ENCODE measurements at places on chromosomes 4 and X.
A peak's percentile ranks its signal among the peaks of the same experiment; 100 is the strongest.

DNA sequence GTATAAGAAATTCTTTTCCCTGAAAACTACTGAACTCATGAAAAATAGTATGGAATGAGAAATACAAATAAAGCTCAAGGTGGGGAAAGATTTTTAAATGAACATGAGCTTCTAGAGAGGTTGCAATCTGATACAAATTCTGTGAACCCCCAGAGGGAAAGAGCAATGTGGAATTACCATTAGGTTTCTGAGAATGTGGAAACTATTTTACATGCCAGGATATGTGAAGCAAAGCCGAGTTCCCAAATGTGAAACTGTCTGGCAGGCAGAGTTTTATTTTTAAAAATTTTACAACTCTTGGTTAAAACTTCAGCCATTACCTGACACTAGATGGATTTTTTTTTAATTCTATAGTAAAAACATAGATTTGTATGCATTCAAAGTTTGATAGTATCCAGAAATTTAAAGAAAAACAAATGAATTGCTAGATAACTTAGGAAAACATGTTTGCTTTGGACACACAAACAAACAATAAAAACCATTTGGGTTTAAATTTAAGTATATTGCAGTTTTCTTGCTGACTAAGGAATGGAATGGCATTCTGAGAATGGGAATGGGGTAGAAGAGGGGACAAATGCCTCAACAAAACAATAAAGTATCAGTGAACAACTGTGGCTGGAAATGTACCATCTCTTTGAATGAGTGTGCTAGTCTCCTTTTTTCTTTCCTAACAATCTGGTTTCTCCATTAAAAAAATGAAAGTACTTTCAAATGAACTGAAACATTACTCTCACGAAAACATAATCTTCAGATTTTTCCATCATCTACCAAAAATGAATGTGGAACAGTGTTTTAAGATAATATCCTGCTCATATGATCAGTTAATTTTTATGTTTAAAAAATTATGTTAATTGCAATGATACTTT lies 99.6 kb downstream of the PCDH18 start:
- no peak for DNase-seq

- DNase-seq = no peak
Measured at GRCh38 chrX:46444011-46444410, 101.2 kb downstream of the ZNF674 start.

DNA sequence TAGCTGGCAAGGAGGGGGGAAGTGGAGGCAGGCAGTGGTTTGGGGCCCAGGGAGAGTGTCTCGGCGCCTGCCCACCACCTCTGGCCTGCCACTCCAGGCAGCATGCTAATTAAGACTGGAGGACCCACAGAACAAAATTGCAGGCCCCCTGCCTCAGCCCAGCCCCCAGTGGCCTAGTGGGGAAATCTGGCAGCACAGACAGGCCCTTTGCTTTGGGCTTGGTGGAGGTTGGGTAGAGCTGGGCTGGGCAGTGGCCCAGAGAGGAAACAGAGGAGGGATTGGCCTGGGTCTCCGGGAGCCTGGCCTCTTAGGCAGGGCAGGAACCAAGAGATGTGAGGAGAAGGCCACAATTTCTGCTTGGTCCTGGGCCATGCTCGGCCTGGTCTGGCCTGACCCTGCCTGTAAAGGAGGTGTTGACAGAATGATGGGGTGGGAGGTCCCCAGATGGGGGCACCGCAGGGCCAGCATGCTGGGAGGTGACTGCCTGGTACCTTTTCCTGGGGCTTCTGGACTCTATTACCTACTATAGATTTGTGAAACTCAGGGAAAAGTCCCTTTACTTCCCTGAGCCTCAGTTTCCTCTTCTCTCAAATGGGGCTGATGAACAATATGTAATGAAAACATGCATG lies 92.4 kb upstream of the PJA1 start:
- no peak for DNase-seq

DNA sequence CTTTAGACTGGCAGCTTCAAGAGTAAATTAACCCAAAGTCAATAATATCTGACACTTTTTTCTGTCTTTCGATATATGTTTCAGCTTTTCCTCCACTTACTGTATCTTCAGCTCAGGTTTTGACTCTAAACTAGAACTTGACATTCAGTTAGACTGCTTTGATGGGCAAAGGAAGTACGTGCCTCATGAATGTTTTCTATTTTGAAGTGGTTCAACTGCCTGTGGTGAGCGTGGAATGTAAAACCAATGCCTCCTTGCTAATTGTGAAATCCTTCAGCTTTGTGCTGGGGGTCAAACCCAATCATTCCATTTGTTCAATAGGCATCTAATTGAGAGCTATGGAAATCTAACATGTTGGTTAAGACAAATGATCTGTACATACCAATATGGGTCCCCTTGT lies 857.0 kb upstream of the HTR2C start:
- DNase-seq = no peak

- DNase-seq = peak; percentile 35
Measured at GRCh38 chrX:93874554-93874953, 200.5 kb downstream of the FAM133A start.

- peak; percentile 89 for DNase-seq
Measured at GRCh38 chr4:147799986-147800555, 68.2 kb downstream of the ARHGAP10 start.

DNA sequence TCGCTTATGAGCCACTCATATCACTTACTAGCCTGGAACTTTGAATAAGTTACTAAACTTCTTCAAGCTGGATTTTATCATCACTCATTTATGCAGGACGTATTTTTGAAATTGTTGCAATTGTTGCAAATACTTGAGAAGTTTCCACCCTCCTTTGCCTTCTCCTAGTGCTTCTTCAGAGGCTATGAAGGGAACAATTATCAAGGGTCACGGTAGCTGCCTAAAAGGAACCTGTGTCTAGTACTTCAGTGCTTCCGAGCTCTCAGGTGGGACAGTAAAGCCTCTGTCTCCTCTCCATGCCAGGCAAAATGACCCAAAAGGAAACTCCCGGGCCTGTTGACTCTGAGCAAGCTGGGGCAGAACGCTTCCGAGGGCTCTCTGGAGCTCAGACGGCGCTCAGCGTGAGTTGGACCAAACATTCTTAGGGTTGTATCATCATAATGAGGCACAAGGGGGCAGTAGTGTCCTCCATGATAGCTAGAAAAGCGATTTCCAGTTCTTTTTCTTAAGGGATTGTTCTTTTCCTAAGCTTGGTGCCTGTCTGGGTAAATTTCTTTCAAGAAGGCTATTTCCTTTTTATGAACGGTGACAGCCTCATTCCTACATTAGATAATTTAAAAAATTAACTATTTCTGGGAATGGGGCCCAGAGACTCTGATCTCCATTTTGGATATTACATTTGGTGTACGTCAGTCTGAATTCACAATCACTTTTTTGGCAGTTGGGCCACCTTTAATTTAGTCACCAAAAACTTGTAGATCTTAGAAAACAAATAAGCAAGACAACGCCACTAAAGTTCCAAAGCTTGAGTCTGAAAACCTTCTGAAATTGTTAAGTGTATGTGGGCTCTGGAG lies 73.1 kb downstream of the PACRGL start:
- peak; percentile 43 for DNase-seq

GRCh38 chrX:134161162-134161561 lies 75.8 kb upstream of the CCDC160 start:
- DNase-seq = no peak

GRCh38 chr4:18297684-18298083 lies 276.1 kb upstream of the LCORL start:
- no peak for DNase-seq

GRCh38 chrX:55484948-55485347 lies 4.7 kb downstream of the USP51 start:
- no peak for DNase-seq

DNA sequence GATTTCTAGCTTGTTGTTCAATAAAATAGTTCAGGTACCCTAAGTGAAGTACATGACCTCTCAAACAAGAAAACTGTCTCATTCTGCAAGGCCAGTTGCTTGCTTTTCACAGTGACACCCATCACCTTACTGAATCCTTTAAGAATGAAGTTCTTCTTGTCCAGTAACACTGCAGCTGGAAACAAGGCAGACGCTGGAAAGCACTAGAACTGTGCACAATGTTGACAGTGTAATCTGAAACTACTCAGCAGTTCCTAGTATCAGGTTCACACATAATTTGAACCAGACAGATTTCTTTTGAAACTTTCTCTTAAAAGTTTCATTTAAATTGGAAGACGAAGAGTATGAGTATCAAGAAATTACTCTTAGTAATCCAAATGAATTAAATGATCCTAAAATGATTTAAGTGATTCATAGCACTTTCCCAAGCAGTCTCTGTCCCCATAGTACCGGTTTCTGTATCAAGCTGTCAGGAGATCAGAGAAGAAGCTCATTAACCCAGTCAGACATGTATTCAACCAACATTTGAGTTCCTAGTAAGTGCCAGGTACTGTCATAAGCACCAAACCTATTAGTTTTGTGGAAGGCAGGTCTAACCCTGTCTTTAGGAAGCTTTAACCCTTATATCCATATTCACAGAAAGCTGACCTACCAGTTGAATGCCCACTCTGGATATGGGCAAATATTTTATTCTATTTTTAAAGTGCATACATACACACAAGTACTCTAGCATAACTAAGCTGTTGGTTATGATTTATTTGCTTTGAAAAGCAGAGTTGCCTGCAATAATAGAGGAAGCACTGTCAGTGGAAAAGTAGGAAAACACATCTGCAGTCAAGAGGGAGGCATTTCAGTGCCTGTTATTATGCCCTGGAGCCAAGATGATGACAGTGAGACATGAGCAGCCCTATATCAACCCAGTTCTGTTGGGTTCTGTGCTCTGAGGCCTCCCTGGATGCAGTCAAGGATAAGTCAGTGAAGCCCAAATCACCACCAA lies 63.6 kb downstream of the PALLD start:
- no peak for DNase-seq

DNA sequence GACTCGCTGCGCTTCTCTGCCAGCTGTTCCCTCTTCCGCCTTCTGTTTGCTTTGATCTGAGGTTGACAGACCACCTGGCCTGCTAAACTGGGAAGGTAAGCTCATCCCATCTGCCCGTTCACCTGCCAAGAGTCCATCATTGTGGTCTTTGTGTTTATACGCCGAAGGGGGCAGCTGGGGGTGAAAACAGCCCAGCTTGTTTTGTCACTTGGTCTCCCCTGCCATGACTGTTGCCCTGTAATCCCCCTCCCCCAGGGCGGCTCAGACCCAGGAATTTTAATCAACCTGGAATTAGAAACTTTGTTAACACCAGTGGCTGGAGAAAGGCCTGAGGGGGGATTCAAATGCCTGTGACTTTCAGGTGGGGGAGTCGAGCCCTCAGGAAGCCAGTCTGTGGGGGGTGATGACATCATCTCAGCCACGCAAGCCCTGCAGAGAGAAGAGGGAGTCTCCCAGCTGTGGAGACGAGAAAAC lies 333.3 kb downstream of the BCOR start:
- no peak for DNase-seq
